ENCODE measurements at places on chromosomes 6 and 20.

DNA sequence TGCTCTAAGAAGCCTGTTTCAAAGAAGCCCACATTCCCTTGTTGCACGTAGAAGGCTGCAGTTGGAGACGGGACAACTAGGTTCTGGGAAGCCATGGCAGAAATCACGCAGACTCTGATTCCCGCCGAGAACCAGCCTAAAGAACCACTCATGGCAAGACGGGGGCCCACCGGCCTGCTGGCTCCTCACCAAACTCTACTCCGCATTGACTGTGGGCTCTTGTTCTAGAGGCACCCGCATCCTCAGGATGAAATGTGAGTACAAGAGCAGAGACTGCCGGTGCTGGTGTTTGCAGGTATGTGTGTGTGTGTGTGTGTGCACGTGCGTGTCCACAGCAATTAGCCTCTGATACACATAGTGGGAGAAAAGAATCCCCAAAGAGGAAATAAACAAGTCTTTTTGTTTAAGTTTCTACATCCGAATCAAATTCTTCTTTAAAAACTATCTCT is 42.3 kb upstream of the NR2E1 start:
- DNase-seq: no peak

DNA sequence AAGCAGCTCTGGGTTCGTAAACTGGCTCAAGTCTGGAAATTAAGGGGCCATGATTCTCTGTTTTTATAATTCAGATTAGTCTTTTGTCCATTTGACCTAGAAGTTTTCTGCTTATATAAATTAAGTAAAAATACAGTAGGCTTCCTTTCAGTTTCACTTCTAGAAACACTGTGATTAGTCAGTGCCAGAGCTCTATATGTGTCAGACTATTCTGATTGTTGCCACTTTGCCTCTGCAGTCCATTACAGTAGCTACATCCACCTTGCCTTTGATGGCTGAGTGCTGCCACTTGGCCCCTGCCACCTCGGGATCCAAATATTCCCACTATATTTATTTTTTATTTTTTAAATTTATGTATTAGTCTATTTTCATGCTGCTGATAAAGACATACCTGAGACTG is 7.9 kb downstream of the ZC2HC1B start:
- peak; percentile 10 for DNase-seq

GRCh38 chr20:11970243-11970836 is 52.6 kb downstream of the BTBD3 start:
- no peak for DNase-seq

DNA sequence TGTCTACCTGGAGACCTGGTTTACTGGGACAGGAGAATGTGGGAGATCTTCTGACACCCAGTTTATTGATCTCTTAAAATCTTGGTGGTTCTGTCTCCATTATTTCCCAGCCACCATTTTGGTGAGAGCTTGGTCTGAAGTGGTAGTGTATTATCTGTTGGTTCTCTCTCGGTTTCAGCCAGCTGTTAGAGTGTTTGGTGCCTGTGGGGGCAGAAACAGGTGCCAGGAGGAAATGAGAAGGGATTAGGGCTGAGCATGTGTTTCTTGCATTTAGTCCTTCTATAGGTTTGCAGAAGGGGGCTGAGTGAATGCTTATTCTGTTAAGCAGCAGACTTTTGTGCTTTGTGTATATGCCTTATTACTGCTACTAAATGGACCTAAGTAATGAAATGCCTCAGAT is 9.6 kb downstream of the JARID2 start:
- DNase-seq: no peak

- no peak for DNase-seq
Observed at GRCh38 chr6:29965563-29965872, 23.2 kb downstream of the HLA-A start.

DNA sequence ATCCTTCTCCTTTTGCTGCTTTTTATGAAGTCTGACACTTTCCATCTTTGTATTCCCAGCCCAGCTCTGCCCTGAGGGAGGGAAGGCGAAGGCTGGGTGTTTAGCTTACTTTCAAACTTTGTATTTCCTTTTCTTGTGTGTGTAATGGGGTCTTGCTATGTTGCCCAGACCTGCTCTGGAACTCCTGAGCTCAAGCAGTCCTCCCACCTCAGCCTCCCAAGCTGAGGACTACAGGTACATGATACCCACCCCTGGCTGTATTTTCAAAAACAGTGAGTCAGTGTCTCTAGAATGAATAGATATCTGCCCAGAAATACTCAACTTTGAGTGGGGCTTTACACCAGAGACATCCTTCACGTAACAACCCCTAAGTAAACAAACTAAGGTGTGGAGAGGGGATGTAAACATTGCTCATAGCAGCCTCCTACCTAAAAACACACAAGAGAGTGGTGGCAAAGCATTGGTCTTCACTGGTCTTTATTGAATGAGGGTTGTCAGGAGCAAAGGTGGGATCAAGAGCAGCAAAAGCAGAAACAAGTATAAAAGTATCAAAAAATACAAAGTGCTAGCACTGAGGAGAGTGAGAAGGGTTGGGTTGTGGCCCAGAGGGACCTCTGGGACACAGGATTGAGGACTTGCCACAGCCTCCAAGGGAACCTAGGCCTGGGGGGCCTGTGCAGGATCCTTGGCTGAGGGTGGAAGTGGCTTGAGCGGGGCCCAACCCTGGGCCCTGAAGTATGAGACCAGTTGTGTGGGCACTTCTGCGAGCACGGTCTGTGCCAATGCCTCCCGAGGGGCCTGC is 10.2 kb downstream of the SPAG4 start:
- no peak for DNase-seq

DNA sequence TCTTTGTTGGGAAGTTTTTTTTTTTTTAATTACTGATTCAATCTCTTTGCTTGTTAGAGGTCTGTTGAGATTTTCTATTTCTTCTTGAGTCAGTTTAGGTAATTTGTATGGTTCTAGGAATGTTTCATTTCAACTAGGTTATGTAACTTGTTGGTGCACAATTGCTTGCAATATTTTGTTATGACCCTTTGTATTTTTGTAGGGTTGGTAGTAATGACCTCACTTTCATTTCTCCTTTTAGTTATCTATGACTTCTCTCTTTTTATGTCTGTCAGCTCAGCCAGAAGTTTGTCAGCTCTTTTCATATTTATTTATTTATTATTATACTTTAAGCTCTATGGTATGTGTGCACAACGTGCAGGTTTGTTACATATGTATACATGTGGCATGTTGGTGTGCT is 51.1 kb upstream of the SLC24A3 start:
- DNase-seq: no peak

GRCh38 chr6:36853325-36853724 is 14.1 kb upstream of the CPNE5 start:
- no peak for DNase-seq

- no peak for DNase-seq
Observed at GRCh38 chr6:81739230-81740195, 13.0 kb downstream of the TENT5A start.

DNA sequence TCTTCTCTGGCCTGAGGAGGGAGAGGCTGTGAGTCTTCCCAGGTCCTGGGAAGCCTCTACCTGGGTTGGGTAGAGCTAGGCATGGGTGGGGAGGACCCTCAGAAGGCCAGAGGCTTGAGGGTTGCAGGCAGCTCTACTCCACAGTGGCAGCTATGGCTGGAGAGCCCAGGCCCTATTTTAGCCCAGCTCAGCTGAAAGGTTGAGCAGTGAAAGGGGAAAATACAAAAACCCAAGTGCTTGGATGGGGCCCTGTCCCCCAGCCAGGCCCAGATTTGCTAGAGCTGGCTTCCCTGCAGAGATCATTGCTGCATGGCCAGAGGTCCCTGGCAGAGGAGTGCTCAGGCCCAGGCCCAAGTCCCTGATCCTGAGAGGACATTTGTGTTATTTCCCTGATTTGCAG is 45.7 kb downstream of the SUN5 start:
- no peak for DNase-seq

- no peak for DNase-seq
Observed at GRCh38 chr6:20497216-20498040, 36.8 kb upstream of the CDKAL1 start.
